ENCODE measurements at places on chromosomes 1 and 21.

DNA sequence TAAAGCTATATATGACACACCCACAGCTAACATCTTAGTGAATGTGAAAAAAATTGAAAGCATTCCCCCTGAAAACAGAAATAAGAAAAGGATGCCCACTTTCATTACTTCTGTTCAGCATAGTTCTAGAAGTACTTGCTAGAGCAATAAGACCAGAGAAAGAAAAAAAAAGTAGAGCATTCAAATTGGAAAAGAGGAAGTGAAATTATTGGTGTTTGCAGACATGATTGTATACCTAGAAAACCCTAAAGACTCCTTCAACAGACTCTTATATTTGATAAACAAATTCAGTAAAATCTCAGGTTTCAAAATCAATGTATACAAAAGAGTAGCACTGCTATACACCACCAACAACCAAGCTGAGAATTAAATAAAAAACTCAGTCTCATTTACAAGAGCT, 1461.0 kb downstream of the AMY1C start:
- DNase-seq, result no peak

- DNase-seq, result no peak
Observed at GRCh38 chr21:45982092-45982757, 655 bp downstream of the COL6A1 start.

DNA sequence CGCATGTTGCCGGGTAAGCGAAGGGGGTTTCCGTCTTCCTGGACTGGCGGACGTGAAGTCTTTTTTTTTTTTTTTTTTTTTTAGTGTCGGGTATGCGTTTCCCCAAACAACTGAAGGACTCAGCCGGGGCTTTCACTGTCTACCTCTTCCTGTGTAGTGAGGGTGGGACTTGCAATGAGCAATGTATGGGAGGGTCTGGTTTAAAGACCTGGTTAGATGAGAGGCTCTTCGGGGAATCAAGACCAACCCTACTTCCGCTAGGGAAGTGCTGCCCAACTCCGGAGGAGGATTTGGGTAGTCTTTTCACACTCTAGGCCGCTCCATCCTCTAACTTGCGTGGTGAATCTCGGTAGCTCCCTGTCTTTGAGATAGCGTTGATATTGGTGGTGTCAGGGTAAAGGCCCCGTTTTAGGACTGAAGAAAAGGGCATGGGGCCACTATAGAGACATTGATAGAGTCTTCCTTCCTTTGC, 754 bp downstream of the PRRC2C start:
- no peak for DNase-seq

- no peak for DNase-seq
Observed at GRCh38 chr1:212491454-212491853, 58.7 kb downstream of the NENF start.

DNA sequence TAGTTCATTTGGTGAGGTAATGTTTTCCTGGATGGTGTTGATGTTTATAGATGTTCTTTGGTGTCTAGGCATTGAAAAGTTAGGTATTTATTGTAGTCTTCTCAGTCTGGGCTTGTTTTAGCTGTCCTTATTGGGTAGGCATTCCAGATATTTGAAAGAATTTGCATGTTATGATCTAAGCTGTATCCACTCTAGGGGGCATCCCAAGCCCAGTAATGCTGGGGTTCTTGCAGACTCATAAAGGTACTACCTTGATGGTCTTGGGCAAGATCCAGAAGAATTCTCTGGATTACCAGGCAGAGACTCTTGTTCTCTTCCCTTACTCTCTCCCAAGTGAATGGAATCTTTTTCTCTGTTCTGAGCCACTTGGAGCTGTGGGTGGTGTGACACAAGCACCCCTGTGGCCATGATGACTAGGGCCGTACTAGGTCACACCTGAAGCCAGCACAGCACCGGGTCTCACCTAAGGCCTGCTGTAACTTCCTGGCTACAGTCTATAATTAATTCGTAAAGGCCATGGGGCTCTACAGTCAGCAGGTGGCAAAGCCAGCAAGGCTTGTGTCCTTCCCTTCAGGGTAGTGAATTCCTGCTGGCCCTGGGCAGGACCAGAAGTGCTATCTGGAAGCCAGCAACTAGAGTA, 74.8 kb upstream of the PDE4B start:
- DNase-seq, result no peak

DNA sequence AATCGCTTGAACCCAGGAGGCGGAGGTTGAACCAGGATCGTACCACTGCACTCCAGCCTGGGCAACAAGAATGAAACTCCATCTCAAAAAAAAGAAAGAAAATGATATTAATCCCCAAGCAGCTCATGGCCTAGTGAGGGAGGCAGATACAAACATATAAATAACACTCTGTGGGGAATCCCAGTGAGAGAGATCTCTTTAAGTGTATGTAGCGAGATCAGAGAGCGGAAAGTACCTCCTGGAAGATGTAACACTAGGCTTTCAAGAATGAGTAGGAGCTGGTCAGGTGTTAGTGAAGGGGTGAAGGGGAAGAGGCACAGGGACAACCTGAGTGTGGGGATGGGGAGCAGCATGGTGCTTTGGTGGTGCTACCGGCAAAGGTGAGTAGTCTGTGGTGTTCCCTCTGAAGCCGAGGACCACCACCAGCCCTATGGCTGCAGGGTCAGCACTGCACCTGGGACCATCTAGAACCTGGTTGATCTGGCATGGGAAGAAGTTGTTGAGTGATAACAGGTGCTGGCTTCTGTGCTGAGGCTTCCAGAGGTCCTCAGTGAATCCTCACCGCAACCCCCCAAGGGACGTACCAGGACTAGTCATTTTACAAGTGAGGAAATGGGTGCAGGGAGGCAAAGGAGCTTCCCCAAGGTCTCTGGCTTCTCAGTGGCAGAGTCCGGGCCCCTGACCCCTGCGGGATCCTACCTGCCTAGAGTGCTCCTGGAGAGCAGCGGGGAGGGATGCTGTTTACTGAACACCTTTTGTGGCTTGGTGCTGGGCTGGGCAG, 367.6 kb upstream of the VAMP3 start:
- DNase-seq, result no peak

DNA sequence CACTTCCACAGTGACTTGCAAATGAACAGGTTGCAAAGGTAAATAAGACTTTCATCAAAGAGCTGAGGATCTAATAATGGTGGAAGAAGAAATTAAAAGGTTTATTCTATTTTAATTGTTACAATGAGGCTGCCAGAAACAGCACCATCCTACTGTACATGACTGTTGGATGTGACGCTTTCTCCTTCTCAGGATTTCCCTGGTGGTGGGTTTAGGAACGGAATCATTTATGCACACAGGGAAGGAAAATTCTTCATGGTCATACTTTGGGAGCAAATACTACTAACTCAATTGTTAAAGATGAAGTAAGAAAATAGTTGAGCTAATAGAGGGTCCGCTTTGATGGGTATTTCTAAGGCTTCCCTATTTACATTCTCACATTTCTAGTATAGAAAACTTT, 22.2 kb upstream of the LYPLAL1 start:
- DNase-seq, result no peak

GRCh38 chr1:18783705-18784481, 75.6 kb downstream of the TAS1R2 start:
- DNase-seq, result no peak

DNA sequence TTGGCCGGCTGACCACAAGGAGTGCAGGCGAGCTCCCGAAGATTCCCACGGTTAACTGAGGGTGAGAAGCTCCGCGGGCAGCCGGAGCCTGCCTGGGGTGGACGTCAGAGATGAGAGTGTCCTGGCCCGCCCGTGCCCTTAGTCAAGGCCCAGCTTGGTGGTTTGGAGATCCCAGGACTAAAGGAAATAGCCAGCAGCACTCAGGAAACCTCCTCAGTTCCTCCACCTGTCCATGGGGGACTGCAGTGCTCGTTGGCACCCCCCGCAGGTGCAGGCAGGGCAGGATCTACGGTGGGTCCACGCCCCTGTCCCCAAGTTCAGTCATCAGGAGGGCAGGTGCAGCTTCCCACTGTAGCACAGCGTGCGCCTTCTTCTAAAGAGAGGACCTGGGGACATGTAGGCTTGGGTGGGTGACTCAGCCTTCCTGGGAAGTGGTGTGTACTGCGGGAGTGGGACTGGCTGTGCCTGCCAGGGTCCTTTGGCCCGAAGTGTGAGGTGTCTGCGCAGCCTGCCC, 32.5 kb downstream of the SLX9 start:
- DNase-seq, result no peak

DNA sequence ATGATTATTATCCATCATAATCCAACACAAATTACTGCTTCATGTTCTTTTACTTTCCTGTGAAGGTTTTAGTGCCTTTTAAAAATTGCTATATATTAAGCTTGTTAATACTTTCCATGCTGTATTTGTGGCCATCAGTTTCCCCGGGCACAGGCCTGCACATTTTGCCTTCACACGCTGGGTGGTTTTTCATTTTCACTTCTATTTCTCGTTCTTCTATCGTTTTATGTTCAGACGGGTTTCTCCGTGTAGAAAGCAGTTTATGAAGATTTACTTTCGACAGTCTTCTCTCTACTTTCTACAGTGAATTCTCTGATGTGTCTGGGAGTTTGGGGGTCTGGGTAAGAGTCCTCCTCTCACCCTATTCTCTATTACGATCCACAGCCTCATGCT, 9.5 kb downstream of the RUNX3 start:
- no peak for DNase-seq

DNA sequence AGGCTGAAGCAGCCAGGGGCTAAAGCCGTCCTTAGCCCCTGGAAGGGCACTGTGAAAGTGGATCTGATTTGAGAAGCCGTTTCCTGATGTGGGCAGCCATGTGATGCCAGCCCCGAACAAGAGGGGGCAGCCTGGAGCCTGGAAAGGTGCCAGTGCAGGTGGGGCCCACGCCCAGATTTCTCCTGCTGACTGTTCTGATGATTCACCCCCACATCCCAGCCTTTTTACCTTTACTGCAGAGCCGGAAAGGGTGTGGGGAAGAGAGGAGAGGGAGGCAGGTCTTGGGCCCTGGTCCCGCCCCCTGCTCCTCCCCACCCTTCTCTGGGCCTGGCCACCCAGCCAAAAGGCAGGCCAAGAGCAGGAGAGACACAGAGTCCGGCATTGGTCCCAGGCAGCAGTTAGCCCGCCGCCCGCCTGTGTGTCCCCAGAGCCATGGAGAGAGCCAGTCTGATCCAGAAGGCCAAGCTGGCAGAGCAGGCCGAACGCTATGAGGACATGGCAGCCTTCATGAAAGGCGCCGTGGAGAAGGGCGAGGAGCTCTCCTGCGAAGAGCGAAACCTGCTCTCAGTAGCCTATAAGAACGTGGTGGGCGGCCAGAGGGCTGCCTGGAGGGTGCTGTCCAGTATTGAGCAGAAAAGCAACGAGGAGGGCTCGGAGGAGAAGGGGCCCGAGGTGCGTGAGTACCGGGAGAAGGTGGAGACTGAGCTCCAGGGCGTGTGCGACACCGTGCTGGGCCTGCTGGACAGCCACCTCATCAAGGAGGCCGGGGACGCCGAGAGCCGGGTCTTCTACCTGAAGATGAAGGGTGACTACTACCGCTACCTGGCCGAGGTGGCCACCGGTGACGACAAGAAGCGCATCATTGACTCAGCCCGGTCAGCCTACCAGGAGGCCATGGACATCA, at the start of gene SFN:
Gene SFN, plus strand, starts transcription at position 369 of the 904 bp plus-strand sequence. Its CDS starts 64 bp downstream, at position 433.
- no peak for DNase-seq

- DNase-seq, result no peak
Observed at GRCh38 chr1:5150191-5150590, 495.8 kb downstream of the AJAP1 start.

Measured in substantia nigra (tissue), 51 donors.